ENCODE measurements at places on chromosomes 3 and 15.

GRCh38 chr3:168824107-168824506, 728.4 kb upstream of the GOLIM4 start:
- DNase-seq, result no peak

GRCh38 chr15:40421246-40422157, 15.9 kb downstream of the IVD start:
- DNase-seq, result peak; percentile 87

- no peak for DNase-seq
Measured at GRCh38 chr3:158977497-158977896, 175.6 kb downstream of the MFSD1 start.

DNA sequence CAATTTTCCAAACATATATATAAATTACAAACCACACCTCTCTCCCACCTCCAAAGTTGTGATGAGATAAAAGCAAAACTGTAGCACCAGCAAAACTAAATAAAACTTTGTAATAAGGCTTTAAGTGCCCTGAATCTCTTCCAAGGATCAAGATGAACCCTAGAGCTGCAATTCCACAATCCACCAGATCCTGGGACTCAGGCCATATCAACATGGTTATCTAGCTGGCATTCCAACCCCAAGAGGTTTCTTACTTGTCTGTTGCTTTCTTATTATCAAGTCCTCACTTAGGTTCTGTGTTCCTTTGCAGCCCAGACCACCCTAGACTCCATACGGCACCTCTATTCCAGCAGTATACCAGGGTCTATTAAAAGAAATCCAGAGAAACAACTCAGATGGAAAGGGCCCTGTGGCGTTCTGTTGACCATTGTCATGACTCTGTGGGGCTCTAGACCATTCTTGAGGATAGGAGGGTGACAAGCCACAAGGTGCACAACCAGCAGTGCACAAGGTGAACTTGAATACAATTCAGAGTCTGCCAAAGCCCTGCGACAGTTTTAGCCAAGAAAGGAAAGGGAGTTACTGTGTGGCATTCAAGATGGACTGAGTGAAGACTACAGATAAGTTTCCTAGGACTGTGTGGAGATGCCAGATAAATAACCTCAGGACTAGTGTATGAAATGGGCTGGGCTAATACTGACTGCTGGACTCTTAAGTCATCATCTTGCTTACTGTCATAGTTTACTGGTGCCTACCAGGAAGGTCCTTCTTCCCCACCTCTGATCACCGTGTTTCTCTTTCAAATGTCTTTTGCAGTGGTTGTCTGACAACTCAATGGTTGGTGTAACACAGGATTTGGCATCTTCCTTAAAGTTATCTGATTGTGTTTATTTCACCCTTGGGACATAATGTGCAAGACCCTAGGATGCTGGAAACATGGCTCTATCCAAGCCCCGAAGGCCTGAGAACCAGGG, 27.2 kb downstream of the ACKR2 start:
- no peak for DNase-seq

DNA sequence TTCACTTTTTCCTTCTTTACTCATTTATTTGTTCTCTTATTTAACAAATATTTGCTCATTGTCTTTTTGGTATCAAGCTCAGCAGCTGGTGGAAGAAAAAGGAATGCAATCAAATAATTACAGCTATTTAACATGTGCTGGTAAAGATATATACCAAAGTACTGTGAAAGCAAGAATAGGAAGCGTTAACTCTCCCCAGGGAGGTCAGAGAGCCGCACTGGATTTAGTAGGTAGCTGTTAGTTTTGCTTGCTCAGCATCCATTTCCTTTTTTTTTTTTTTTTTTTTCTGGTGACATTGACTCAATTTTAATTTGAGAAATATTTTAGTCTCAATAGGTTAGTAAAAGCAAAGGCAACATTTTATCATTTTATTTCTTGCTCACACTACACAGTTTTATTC, 308.5 kb upstream of the MDFIC2 start:
- DNase-seq, result no peak

DNA sequence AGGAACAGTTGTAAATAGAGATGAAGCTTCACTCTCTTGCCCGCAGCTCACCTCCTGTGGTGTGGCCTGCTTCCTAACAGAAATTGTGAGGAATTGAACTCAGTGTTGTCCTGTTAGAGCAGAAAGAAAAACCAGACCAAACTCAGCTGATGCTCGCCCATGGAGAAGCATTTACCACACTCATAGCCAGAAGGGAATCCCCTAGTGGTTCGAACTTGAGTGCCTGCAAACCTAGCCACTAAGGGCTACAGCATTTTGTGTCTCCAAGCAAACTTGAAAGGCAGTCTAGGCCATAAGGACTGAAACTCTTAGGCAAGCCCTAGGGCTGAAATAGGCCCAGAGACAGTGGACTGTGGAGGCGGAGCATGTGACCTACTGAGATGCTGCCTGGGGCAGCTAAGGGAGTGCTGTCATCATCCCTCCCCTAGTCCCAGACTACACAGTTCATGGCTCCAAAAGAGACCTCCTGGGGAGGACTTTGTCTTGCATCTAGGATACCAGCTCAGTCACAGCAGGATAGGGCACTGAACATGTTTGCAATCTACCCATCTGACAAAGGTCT, 44.5 kb upstream of the MCTP2 start:
- no peak for DNase-seq

DNA sequence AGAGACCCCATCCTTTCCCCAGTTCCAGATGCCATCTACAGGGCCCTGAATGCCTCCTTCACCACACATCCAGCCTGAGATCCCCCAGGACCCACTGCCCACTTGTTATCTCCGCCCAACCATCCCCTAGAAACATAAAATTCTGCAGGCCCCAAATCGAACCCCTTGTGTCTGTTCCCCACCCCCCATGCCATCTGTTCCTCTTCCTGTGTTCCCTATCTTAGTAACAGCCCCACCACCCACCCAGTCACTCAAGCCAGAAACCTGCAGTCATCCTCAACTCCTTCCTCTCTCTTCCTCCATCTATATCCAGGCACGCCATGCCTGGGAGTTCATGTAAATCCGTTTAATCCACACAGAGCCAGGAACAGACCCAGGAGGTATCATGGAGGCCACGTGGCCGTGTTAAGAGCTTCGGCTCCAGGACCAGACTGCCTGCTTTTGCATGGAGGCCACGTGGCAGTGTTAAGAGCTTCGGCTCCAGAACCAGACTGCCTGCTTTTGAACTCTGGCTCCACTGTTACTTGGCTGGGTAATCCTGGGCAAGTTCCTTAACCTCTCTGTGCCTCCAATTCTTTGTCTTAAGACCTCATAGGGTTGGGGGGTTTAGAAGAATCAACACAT, 4.8 kb downstream of the CSRNP1 start:
- DNase-seq, result no peak

GRCh38 chr15:75508840-75509532, 57.5 kb upstream of the SIN3A start:
- peak; percentile 37 for DNase-seq

DNA sequence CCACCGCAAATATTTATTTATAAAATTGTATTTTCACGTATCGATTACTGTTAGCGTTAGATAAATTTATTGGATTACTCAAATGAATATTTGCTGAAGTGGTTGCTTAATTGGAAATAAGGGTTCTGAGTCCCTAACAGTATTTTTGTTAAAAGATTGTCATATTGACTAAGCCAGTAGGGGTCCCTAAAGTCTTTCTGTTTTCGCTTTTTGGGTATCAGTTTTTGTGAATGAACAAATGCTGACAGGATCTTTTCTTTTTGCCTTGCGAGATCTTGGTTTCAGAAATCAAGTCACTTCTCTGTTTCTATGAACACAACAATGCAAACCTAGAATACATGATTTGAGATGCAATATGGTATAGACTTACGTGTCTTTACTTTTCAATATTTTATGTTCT, 7.1 kb downstream of the RAD51 start:
- DNase-seq, result no peak

GRCh38 chr3:165749821-165750220, 87.4 kb downstream of the BCHE start:
- no peak for DNase-seq

GRCh38 chr3:34155666-34156065, 357.2 kb downstream of the PDCD6IP start:
- no peak for DNase-seq

GRCh38 chr3:184944241-184944640, 132.3 kb downstream of the VPS8 start:
- DNase-seq, result no peak

- DNase-seq, result peak; percentile 75
Measured at GRCh38 chr15:64883100-64883581, 28.6 kb upstream of the ANKDD1A start.

GRCh38 chr15:67093504-67093862, 28.1 kb downstream of the SMAD3 start:
- DNase-seq, result no peak

DNA sequence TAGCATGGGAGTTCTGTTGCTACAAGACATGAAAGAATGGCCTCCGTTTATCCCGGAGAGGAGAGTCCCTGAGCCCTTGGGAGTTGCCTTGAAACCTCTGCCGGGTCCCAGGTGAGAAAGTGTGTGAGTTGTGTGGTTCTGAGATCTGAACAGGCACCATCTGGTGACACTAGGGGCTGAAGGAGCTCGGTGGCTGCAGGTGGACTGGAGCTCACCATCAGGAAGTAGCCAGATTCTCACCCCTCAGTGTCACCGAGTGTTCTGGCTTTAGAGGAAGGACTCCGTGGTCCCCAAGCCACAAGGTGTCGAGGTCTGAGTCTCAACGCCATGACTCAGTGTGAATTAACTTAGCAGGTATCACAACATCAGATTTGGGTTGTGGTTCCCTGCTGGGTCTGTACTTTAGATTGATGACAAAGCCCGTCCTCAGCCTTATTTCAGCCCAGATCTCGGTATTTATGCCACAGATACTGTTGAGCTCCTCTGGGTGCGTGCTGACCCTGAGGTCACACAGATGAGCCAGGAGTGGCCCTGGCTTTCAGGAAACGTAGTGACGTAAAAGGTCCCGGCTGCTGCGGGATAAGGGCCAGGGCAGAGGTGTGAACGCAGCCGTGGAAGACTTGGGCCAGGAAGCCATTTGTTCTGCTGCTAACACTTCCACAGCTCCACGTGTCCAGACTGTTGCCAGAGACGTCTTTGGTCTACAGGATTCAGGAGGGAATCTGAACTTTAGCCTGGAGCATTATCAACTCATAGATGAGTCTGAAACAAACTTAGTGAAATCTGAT, 54.4 kb downstream of the PGPEP1L start:
- peak; percentile 66 for DNase-seq

DNA sequence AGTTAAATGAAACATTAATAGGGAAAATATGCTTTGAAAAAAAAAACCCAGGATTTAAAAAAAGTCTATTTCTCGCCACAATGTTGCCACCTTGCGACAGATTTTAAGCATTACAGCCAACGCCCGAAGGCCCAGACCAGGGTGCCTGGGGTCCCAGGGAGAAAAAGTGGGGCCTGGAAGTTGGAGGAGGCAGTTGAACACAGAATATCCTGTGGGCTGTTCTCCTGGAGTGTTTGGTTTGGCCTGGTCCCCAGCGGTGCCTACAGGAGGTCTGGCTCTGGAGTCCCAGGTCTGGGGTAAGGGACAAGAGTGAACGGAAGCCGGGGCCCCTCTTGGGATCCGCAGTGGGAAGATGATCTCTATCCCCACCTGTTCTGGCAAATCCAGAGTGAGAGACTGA, 3.4 kb downstream of the RNU6-1 start:
- peak; percentile 80 for DNase-seq

DNA sequence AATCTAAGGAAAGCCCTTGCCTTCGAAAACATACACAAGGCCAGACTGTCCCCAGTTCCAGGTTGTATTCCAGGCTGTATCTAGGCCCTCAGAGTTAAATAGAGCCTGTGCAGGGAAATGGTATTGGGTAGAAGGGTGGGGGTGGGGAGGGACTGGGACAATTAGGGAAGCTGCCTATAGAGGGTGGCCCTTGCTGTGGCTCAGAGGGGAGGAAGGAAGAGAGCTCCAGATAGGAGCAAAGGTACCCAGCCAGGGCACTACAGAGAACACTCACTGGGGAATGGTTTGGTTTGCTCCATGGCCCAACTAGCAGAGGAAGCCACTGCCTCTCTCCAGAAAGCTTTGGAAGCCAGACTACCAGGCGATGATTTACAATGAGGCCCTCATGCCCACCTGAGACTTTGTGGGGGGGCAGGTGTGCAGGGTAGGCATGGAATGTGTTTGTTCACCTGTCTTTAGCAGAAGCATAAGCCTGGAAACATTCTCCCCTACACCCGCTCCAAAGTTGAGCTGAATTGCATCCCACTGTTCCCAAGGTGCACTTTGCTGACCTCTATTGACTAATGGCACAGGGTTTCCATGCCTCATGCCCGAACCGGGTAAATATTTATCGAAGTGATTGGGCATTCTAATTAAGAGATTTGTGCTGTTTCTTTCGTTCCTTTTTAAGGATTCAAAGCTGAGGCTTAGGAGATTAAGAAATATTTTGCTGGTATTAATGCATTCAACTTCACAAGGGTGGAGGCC, 6.3 kb upstream of the TLE3 start:
- no peak for DNase-seq

GRCh38 chr15:97961067-97961954, 808 bp downstream of the ARRDC4 start:
- no peak for DNase-seq

- DNase-seq, result no peak
Measured at GRCh38 chr3:195181741-195182469, 89.1 kb downstream of the XXYLT1 start.

- DNase-seq, result no peak
Measured at GRCh38 chr3:154132777-154133375, 11.7 kb downstream of the ARHGEF26 start.

- no peak for DNase-seq
Measured at GRCh38 chr3:110327870-110328269, 743.7 kb upstream of the NECTIN3 start.

DNA sequence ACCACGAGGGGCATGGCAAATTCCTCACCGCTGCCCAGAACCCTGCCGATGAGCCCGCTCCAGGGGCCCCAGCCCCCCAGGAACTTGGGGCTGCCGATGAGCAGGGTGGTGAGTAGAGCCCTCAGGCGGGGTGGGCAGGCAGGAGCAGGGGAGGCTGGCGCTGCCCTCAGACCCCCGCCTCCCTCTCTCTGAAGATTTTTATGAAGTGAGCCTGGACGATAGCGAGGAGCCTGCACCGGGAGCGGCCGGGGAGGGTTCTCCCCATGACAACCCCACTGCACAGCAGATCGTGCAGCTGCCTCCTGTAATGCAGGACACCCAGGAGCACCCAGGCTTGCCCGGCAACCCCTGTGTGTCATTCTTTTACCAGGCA, 56.7 kb upstream of the UBE2Q2 start:
- no peak for DNase-seq

- DNase-seq, result no peak
Measured at GRCh38 chr3:166451997-166452396, 614.8 kb upstream of the BCHE start.

DNA sequence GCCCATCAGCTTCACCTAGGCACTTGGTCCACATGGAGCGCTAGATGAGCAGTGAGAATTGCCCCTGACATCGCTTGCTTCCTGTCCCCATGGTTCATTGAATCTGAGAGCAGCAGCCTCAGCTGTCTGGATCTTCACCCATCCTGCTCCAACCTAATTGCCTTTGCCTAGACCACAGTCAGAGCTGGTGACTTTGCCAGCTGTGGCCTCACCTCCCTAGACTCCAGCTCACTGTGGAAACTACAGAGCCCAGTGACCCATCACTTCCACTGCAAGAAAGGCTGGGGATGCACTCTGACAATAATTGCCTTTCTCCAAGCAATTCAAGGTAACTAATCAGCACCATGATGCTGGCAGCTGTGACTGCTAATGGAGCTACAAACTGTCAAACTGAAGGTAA, 30.6 kb upstream of the SLC6A1 start:
- no peak for DNase-seq

Data from GM13977 (cell line).